Hepatic stellate cell (primary cell): ENCODE measurements at places on chromosomes 7 and 10.

DNA sequence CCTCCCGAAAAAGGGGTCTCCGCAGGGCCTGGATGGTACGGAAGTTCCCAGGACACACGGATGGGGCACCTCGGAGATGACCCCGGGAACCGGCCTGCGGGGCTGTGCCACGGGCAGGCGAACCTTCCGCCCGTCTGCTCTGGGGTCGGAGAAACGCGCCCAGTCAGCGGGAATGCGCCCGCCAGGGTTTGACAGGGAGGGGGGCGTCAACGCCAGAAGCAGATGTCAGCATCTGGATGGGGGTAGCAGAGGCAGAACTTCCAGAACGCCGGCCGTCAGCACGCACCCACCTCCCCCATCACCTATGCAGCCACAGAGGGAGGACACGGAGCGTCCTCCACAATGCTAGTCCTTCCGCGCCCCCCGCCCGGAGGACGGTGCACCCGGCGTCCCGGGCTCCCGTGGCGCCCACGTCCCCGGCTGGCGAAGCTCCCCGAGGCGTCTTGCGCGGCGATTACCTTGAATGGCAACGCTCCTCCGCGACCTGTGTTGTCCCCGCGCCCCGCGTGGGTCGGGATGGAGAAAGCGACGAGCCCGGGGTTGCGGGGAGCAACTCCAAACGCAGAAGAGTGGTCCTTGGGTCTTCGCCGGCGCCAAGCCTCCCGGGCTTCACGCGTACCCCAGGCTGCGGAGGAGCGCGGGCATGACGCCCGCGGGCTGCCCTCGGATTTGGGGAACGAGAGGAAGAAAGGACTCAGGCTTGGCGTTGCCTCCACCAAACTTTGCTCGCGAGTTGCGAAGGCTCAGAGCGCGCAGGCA is 561 bp downstream of the FGFR2 start:
- no peak for DNase-seq

DNA sequence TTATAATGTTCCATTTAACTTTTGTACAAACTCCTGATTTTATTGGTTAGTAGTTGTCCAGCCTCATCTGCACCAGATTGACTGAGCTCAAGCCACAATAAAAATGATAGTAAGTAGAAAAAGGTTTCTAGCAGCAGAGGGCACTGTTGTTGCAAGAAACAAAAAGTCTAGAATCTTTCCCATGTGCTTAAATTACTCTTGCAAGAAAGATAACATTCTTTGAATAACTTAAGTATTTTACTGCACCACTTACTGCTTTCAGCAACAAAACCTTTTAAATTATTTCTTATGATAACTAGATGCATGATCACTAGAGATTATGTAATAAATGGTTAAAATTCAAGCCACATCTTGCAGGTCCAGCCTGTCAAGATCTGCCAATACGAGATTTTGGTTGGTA is 27.0 kb downstream of the LMOD2 start:
- DNase-seq, result peak; percentile 17

DNA sequence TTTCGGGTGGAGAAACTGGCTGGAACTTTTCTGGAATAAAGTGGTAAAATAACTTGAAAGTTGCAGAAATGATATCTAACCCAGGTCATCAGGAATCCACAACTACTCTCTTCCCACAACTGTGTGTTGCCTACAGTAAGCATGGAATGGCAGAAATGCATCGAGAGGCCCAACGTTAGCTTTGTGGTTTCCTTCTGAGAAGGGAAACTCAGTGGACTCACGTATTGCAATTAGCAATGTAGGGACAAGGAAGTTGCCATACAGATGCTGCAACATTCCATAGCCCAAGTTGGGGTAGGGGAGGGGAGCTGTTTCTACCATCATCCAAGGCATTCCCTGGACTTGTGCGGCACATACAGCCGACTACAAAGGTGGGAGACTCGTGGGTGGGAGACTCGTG is 1.9 kb downstream of the PON1 start:
- DNase-seq, result no peak

- no peak for DNase-seq
Measured at GRCh38 chr7:100860702-100861615, 6.2 kb upstream of the TRIP6 start.
